PC-9 (cell line): ENCODE measurements at places on chromosomes 13 and 19.

- H3K4me3 ChIP-seq = no peak overlapping the region; the same call in 1 of the 2 replicates
- no peaks in the 10 kb centered on the region for H3K36me3 ChIP-seq
- peaks cover 28% of the 10 kb centered on the region; the same call in 1 of the 2 replicates for H3K27me3 ChIP-seq
- H3K27ac ChIP-seq = no peak overlapping the region
These were observed 3.4 kb downstream of the TMEM145 start for GRCh38 chr19:42316223-42317211.

DNA sequence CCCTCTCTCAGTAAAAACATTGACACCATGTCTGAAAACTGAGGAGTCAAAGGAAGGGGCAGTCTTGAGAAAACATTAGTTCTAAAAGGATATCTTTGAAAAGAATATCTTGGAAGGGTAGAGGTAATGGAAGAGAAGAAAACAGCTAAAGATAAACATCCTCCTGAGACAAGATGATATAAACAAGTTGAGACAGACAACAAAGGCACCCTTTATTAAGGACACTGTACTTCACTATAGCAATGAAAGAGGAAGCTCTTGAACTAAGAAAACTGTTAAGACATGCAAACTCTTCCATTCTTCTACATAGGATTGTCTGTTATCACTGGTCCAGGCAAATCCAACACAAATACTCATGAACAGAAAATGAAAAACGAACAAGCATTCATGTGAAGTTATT, 46.3 kb downstream of the MTMR6 start:
- H3K36me3 ChIP-seq = no peaks in the 10 kb centered on the region
- H3K4me1 ChIP-seq = no peaks in the 10 kb centered on the region
- no peak for DNase-seq

DNA sequence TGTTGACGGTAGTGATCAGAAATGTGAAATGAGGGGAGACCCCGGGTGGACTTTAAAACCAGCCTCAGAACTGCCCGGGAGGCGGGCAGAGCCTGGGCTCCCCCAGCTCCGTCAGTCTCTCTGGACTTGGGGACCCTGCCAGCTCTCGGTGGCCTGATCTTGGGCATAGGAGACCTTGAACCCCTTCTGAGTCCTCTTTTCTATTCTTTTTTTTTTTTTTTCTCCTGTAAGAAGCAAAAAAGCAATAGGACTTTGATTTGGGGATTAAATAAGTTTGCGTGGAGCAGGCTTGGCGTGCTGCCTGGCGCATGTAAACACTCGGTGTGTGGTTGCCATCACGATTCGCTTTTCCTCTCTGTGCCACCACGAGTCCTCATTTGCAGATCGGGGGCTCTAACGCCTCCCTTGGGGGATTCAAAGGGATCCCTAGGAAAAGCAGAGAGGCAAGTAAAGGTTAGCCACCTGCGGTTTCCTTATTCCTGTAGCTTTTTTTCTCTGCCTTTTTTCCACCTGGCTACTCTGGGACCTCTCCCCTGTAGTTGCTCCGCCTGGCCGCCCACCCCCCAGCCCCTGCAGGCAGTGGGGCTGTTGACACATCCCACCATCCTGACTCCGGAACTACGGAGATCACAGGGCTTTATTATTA, 1.3 kb downstream of the SAFB start:
- peaks cover 20% of the 10 kb centered on the region for H3K36me3 ChIP-seq
- H3K27me3 ChIP-seq = no peaks in the 10 kb centered on the region
- H3K4me1 ChIP-seq = peaks cover 17% of the 10 kb centered on the region
- peak overlapping the region; percentile 83 for H3K4me3 ChIP-seq
- 0 out of 2 replicates have a peak overlapping the region, but pooled peaks have one; percentile 65 for H3K27ac ChIP-seq

DNA sequence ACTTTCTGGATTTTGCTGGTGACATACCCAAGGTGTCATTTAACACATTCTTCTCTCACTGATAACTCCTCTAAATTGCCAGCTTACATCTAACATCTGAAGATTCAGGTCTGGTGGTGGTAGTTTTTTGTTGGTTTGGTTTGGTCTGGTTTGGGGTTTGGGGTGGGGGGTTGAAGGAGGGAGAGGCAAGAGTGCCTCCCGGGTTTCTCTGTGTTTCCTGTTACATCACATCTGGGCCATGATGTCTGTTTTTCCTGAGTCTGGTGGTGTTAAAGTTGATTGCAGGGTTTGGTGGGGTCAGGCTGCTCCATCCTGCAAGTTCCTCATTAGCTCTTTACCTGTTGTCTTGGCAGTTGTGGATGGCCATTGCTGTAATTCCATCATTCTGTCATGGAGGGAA, 155.8 kb upstream of the UBL3 start:
- peaks cover 12% of the 10 kb centered on the region for H3K4me1 ChIP-seq
- H3K36me3 ChIP-seq = no peaks in the 10 kb centered on the region

- H3K27me3 ChIP-seq = no peaks in the 10 kb centered on the region
- H3K27ac ChIP-seq = no peak overlapping the region
- H3K4me3 ChIP-seq = no peak overlapping the region
- DNase-seq = no peak
- H3K4me1 ChIP-seq = no peaks in the 10 kb centered on the region
These were observed 955.7 kb upstream of the SLC10A2 start for GRCh38 chr13:104021806-104022397.

DNA sequence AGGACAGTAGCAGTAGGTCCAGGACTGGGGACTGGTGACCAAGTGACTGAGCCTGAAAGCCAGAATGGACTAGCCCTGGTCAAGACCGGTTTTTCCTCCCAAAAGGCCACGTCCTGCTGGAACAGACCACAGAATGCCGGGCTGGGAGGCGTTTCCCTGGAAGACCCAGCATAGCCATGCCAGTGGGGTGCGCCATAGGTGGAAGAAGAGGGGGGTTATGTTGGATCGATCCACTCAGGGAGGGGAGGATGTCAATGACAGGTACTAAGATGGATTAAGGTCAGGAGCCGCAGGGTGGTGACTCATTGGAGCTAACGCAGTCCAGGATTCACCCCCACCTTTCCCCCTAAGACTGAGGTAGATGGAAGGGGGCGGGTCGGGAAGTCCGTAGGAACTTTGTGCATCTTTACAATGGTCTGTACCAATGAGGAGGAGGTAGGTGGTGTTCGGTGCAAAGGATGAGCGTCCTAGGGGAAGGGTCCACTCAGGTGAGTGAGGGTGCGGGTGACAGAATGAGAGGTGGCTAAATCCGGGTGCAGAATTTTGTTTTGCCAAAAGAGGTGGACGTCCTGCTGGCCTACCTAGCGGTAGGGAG, 21.0 kb downstream of the VASP start:
- H3K27ac ChIP-seq = peak overlapping the region; percentile 88
- H3K27me3 ChIP-seq = no peaks in the 10 kb centered on the region

- no peak overlapping the region for H3K27ac ChIP-seq
- H3K4me3 ChIP-seq = no peak overlapping the region
- DNase-seq = no peak
- H3K27me3 ChIP-seq = no peaks in the 10 kb centered on the region
These were observed 860.6 kb downstream of the GPC5 start for GRCh38 chr13:92259046-92259445.

- H3K4me1 ChIP-seq = peaks cover 15% of the 10 kb centered on the region
- H3K36me3 ChIP-seq = peaks cover 40% of the 10 kb centered on the region
- no peaks in the 10 kb centered on the region for H3K27me3 ChIP-seq
- H3K4me3 ChIP-seq = no peak overlapping the region
These were observed 15.8 kb downstream of the DEDD2 start for GRCh38 chr19:42201489-42202289.
